ENCODE measurements at places on chromosomes 4 and X.
A peak's percentile ranks its signal among the peaks of the same experiment; 100 is the strongest.

DNA sequence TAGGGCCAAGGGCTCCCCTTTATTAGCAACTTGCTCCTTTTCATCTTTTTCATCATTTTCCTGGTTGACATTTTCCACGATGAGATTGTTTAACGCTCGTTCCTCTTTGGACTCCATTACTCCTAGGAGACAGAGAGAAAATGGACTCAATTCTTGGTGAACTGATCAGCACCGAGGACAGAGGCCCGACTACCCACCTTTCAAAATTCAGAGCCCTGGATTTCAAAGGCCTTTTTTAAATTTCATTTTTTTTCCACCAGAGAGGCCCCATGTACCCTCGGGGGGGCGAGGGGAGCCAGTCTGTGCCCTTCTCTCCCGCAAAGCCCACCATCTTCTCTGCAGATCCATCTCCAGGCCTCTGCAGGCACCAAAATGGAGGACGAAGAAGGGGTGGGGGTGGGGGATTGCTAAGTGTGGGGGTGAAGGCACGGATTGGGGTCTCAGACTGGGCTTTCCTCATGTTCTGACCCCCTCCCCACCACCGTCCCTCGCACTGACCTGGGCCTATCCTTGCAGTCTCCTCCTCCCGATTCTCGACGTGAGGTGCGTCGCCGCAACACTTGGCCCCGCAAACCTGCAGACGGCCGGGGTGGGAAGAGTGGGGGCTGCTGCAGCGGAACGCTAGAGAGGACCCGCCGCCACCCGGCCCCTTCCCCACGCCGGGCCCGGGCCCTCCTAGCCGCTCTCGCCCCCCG is 783 bp downstream of the BEX2 start:
- peak; percentile 3 for DNase-seq

DNA sequence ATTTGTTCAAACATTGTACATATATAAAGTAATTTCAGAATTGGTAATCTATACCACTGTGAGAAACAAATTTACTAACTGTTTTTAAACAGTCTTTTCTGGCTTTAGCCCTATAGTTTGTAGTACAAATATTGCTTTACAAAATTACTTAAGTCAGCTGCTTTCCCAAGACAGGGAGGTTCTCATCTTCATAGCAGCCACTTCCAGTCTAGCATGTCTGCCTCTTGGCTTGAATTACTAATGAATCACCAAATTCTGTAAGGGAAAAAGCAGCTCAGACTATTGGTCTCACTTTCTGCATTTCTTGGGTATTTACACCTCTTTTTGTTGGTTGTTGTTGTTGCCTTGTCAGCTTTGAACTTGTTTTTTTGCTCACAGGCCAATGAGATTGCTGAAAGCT is 187.2 kb downstream of the NPFFR2 start:
- no peak for DNase-seq

GRCh38 chrX:95071052-95071451 is 1397.0 kb downstream of the FAM133A start:
- no peak for DNase-seq

DNA sequence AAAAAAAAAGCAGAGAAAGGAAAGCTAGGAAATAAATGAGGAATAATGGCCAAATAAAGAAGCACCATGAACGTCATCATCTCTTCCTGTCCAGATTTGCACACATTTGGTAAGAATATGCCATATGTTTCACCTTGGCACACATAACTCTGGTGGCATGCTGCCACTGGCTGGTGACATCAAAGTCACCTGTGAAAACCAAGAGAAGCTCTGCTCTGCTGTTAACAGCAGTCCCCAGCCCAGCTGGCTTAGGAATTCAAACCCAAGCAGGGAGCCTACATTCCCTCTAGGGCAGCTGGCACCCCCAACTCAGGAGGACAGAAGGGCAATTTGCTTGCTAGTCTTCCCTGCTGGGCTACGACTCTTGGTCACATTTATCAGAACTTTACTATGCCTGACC is 77.6 kb downstream of the RASL11B start:
- DNase-seq: no peak

DNA sequence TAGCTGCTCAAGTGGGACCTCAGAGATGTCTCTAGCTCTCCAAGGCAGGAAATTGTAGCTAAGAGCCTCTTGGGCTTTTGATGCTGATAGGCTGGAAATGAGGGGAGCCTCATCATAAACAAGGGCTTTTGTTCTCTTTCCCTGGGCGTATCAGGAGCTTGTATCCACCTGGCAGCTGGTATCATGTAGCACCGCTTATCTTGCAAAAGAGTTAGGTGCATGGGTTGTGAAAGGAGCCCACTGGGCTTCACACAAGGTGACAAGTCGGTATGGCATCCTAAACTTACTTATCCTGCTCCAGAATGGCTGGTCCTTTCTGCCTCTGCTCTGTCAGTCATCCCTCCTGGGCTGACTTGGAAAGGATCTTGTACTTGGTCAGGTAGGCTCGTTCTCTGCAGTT is 565.8 kb downstream of the GRXCR1 start:
- DNase-seq: no peak

DNA sequence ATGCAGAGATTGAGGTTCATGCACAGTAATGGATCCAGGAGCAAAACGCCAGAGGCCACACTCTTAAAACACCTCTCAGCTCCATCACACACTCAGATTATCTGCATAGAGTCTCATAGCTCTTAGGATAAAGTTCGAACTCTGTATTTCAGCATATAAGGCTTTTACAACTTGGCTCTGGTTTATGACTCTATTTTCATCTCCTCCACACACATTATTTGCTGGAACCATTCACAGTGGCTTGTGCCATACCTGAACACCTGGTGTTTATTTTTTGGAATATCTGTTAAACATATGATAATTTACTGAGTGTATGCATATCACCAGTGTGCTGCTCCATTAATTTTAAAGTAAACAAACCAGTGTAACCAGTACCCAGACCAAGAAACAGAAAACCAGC is 27.2 kb downstream of the RASL11B start:
- DNase-seq: no peak

GRCh38 chr4:125735102-125735501 is 420.3 kb downstream of the FAT4 start:
- no peak for DNase-seq

GRCh38 chr4:48138936-48139335 is 4.9 kb upstream of the TXK start:
- DNase-seq: no peak

DNA sequence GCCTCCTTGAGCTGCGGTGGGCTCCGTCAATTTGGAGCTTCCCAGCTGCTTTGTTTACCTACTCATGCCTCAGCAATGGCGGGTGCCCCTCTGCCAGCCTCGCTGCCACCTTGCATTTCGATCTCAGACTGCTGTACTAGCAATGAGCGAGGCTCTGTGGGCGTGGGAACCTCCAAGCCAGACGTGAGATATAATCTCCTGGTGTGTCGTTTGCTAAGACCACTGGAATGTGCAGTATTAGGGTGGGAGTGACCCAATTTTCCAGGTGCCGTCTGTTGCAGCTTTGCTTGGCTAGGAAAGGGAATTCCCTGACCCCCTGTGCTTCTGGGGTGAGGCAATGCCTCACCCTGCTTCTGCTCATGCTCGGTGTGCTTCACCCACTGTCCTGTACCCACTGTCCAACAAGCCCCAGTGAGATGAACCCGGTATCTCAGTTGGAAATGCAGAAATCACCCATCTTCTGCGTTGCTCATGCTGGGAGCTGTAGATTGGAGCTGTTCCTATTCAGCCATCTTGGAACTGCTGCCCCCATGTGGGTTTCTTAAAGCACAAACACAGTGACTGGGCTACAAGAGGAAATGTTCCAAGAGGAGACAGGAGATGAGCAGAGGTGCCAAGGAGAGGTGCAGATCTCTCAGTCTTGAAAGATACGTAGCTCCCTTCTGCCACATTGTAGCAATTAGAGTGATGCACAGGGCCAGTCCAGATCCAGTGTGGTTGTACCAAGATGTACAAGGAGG is 193.0 kb upstream of the IGFBP7 start:
- DNase-seq: no peak

GRCh38 chrX:69148946-69149345 is 16.3 kb downstream of the PJA1 start:
- no peak for DNase-seq

DNA sequence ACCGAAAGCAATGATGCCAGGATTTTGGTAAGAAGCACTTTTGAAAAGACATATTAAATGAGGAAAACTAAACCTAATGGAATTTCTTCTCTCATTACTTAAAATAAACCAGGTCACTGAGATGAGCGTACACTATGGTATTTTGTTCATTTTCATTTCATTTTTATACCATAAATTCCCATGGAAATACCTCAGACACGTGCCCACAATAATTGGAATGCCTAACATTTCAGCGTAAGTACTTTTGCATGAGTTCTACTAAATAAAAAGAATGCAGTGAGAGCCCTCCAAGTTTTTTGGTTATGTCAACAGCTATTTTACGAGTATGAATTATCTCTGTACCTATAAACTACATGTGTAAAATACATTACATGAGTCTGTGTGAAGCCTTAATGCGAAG is 3.2 kb downstream of the CAMK2D start:
- no peak for DNase-seq

DNA sequence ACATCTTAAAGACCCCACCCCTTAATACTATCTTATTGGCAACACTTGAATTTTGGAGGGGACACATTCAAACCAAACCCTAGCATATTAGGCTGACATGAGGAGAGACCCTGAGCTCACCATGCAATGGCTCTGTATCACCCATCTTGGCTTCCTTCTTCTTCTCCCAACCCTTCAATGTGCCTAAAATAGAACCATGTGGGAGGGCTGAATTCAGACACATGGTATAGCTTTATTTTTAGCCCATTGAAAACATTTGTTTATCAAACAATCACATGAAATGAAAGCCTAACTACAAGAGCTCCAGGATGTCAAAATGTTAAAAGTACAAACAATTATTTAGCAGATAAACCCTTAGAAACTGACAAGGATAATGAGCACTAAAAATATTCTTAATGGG is 81.6 kb downstream of the RASL11B start:
- DNase-seq: no peak

DNA sequence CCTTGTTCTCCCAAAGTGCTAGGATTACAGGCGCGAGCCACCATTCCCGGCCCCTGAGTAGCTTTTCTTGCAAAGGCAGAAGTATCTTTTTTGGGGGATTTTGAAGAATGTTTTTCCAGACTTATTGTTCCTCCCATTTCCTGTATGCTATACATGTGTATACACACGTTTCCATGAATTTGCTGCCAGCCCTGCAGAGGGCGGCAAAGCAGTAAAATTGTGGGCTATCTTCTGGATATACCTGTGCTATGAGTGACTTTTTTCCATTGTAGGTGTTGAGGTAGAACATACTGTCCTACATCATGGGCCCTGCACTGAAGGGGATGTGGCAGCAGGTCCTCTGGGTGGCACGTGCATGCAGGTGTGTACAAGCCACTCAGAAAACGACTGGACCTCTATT is 16.9 kb upstream of the MED28 start:
- DNase-seq: no peak

GRCh38 chr4:48462363-48462762 is 20.8 kb upstream of the SLC10A4 start:
- no peak for DNase-seq

GRCh38 chr4:184641022-184641421 is 8.2 kb downstream of the CASP3 start:
- DNase-seq: no peak

- DNase-seq: no peak
These were observed 41.9 kb upstream of the MXD4 start for GRCh38 chr4:2303686-2304320.

GRCh38 chrX:97524340-97524739 is 640.6 kb downstream of the RPA4 start:
- no peak for DNase-seq

DNA sequence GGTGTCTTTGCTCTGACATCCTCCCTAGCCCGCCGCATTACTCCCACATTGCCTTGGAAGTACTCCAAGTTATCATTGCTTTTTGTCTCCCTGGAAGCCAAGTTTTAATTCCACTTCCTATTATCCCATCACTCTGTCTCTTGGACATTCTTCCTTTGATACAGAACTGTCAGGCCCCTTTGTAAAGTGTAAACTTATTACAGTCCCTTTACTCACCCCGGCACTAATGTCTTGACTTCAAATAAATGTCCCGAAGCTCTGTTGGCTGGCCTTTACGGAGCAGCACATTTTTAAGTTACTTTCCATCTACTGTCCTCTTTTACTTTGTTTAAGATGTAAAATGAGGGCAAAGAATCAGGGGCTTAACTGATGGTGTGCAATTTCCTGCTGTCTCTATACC is 223.5 kb upstream of the IGFBP7 start:
- DNase-seq: no peak

- no peak for DNase-seq
These were observed 298.9 kb downstream of the PDGFC start for GRCh38 chr4:156672492-156673305.

GRCh38 chr4:152015597-152016302 is 254.9 kb upstream of the GATB start:
- no peak for DNase-seq

DNA sequence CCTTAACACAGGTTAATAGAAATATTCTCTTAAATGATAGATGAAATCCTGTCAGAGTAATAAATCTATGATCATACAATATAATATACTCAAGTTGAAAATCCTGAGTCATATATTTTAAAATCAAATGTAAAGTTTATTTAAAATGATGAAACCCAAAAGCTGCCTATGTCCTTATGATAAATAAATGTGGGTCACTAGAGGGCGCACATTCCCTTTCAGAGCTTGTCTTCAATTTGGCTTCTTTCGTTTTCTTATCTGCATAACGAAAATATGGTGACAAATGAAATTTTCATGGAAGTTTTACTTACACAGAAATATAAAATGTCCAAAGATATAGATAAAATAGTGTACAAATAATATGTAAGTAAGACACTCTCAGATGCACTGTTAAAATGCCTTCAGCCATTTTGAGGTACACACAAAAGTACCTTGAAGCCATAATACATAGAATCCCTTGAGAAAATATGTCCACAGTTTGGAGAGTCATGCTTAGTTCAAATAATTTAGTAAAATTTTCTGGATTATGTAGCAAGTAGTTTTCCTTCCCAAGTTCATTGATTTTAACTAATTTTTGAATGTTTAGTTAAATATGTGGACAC is 680.4 kb downstream of the DMD start:
- DNase-seq: peak; percentile 4

- DNase-seq: peak; percentile 16
These were observed 636 bp downstream of the BCOR start for GRCh38 chrX:40097141-40097503.

DNA sequence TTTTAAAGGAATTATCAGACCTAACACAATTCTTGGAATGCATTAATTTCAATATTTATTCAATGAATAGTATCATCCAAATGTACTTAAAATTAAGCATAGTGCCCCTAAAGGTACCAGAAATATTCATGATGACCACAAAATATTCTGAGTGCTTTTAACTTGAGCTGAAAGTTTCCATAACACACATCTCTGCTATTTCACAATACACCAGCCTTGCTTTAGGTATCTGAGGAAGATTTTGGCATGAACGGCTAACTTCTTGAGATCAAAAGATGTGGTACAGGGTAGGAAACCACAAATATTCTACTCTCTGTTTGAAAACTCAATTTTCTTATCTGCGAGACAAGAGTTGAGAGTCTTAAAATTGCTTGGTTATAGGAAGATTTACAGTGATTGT is 538.3 kb upstream of the PCDH7 start:
- DNase-seq: no peak

- no peak for DNase-seq
These were observed 25.8 kb downstream of the ANXA10 start for GRCh38 chr4:168118116-168118655.

- DNase-seq: no peak
These were observed 38.6 kb downstream of the TRPC5OS start for GRCh38 chrX:111914398-111915090.

GRCh38 chr4:134201216-134202161 is at the start of gene PABPC4L:
Gene PABPC4L, minus strand, starts transcription at chr4:134201789. Its CDS starts 770 bp downstream, at chr4:134201019.
- DNase-seq: no peak

GRCh38 chr4:86441175-86441936 is 81.5 kb upstream of the MAPK10 start:
- no peak for DNase-seq
